ENCODE measurements at places on chromosomes 5 and 9.
A peak's percentile ranks its signal among the peaks of the same experiment; 100 is the strongest.

DNA sequence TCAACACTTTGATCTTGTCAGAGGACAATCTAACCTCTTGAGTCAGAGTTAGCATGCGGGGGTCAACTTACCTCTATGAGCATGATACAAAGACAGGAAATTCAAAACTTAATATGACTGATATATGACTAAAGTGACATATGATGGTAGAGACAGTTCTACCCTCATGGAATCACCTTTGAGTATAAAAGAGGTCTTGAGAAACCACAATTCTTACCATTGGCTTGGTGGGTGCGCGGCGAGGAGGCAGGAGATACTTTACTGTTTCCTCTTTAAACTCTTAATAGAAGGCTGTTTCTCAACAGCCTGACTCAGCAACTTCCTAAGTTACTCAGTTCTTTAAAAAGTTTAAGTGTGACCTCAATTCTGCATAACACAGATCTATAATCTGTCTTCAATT, 372.8 kb downstream of the KIAA0825 start:
- no peak for DNase-seq

DNA sequence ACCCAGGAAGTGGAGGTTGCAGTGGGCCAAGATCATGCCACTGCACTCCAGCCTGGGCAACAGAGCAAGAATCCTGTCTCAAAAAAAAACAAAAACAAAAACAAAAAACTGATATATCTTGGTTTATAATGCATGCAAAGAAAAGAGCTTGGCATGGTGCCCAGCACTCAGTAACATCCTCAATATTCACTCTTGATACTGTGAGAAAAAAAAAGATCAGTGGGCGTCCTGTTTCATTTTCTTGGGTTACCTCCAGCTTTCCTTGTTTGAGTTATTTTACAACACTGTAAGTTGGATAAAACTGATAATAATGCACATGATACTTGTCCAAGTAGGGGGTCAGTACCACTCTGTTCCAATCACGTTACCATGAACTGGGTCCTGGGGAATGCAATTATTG, 7.8 kb downstream of the PHYHD1 start:
- DNase-seq, result no peak

DNA sequence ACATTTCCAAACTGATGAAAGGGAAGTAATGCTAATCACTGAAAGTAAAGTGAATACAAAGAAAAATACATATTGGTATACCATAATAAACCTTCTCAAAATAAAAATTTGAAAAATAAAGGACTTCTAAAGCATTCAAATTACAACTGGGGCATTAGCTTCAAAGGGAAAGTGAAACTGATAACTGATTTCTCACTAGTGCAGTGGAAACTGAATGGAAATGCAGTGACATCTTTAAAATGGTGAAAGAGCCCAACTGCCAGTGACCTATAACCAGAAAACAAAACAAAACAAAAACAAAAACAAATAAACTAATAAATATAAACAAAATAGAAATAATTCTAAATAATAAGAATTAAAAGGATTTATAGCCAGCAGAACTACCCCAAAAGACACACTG, 297.5 kb upstream of the GRIN3A start:
- DNase-seq, result no peak

GRCh38 chr5:57174128-57174889, 450 bp downstream of the GPBP1 start:
- DNase-seq, result peak; percentile 62

DNA sequence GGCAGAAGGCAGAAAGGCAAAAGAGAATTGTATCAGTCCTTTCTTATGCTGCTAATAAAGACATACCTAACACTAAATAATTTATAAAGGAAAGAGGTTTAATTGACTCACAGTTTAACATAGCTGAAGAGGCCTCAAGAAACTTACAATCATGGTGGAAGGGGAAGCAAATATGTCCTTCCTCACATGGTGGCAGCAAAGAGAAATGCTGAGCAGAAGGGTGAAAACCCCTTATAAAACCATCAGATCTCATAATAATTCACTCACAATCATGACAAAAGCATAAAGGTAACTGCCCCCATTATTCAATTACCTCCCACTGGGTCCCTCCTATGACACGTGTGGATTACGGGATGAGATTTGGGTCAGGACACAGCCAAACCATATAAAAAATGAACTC, 312.5 kb upstream of the PTGER4 start:
- DNase-seq, result no peak

DNA sequence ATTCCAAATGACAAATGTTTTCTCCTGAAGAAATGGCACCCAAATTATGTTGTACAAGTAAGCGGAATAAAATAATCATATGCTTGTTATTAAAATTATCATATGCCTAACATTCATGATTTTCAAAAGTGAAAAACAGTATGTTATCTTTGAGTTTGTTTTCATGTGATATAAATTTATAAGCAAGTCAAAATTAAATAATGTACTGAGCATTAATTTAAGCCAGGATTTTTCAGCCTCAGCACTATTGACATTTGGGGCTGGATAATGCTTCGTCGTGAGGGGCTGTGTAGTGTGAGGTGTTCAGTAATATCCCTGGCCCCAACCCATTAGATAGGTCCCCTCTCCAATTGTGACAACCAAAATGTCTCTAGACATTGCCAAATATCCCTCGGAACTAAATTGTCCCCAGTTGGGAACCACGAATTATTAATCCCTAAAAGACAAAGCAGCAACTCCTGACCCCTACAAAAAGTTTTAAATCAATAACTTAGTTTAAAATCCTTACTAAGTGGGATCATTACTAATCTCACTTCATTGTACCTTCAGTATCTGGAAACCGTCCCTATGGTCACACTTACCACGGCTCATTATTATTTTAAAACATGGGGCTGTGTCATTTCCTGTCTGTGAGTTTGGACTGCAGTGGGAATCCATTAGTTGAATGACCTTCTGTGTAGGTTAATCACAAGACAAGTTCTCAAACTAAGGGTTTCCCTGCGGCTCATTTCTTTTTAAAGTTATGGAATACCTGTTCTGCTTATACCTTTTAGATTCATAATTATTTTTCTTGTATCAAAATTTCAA, 1.3 kb upstream of the NNT start:
- no peak for DNase-seq

- DNase-seq, result peak; percentile 73
Observed at GRCh38 chr5:170809551-170809950, 26.0 kb downstream of the GABRP start.

DNA sequence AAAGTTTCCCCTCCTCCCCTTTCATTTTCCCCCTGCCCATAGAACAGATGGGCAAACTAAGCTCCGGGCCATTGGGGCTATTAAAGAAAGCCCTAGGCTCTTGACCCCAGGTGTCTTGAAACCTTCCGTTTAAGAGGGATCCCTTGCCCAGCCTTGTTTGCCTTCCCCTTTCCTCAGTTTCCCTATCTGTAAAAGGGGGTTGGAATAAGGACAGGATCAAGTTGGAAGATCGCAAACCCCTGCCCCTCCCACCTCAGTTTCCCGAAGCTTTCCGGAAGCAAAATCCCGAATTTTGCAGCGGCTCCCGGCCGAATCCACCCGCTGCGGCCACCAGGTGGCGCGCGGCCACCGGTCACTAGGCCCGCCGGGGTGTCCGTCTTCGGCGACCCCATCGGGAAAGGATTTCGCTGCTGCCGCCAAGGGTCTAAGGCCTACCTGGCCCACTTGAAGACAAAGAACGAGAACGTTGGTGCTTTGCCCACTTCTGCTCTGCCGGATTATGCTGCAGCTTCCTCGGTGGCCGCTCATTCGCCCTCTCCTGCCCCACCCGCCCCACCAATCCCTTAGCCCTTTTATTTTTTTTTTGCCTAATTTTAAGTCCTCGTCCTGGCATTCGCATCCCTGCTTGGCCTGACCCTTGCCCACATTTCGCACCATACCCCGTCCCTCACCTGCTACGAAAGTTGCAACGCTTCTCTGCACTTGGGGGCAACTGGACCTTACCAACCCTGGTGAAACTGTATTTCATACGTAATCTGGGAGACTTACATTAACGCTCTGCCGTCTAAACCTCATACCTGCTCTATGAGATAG, 962 bp upstream of the NR6A1 start:
- DNase-seq, result peak; percentile 90

- DNase-seq, result no peak
Observed at GRCh38 chr5:53219610-53220009, 110.1 kb upstream of the MOCS2 start.

GRCh38 chr9:21252721-21253547, 13.1 kb upstream of the IFNA14 start:
- peak; percentile 66 for DNase-seq

DNA sequence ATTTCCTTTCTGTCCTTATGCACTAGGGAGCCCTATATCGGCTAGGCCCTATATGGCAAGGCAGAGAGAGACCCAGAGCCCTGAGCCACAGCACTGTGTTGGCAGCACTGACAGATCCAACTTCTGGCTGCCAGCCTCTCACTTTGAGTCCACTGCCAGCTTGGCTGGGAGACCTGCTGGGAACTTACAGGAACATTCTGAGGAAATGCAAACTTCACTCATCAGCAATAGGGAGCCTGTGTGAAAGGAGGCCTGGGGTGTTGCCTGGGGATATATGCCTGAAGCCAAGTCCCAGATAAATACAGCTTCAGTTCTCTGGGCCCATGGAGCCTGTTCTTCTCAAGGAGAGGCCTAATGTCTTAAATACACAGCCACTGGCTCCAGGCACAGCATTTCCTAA, 78.0 kb downstream of the ADRB2 start:
- no peak for DNase-seq

GRCh38 chr5:77843570-77844372, 67.6 kb upstream of the TBCA start:
- DNase-seq, result peak; percentile 75

GRCh38 chr9:37028420-37029031, 5.5 kb downstream of the PAX5 start:
- peak; percentile 56 for DNase-seq

All from GM23338 (cell line).